AG10803 (cell line): ENCODE measurements at places on chromosomes 4 and X.

DNA sequence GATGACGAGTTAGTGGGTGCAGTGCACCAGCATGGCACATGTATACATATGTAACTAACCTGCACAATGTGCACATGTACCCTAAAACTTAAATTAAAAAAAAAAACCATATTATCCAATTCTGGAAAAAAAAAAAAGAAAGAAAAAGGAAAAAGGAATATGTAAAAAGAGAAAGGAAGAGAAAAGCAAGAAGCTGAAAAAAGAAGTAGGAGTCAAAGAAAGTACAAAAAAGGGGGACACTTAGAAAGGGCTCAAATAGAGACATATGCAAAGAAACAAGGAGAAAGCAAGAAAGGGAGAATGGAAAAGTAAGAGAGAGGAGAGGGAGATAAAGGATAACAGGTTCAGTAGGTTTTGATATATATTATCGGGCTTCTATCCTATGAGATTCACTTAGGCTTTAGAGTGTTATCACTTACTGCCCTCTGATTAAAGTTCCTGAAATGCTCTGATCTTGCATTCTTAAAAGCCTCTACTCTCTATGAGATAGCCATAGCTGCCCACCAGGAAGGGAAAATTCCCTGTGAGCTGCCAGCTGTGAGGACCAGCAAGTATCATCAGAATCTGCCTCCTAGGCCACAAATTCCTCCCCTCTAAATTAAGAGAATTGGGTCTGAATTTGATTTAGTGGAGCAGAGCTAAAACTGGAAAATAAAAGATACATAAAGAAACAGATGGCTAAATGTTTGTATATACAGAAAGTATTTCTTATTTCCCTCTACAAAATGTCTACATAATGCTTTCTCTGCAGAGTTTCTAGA, 95.2 kb downstream of the AMMECR1 start:
- no peak for DNase-seq

- no peak for DNase-seq
Observed at GRCh38 chr4:26529479-26529878, 39.2 kb upstream of the CCKAR start.

DNA sequence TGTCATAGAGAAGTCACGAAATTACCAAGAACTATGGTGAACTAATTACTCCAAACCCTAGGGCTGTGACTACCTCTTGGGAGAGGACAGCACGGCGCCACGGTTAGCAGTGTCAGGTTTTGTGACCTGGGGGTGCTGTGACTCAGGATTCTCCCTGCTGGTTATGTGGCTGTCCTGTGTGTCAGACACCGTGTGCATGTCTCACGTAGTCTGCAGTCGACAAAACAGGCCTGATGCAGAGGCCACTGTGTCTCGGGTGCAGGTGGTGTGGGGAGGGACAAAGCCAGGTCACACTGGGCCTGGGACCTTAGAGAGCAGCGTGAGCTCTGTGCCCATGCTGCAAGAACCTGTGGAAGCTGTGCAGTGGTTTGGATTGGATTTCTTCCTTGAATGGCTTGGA, 34.1 kb downstream of the TNIP2 start:
- no peak for DNase-seq

- DNase-seq, result no peak
Observed at GRCh38 chr4:62487016-62487415, 1286.9 kb downstream of the ADGRL3 start.

GRCh38 chr4:3862640-3863420, 96.6 kb downstream of the ADRA2C start:
- DNase-seq, result no peak

GRCh38 chr4:125313497-125313896, 1.3 kb upstream of the FAT4 start:
- DNase-seq, result peak; percentile 84

- DNase-seq, result no peak
Observed at GRCh38 chr4:27117453-27117852, 256.8 kb downstream of the STIM2 start.

- DNase-seq, result no peak
Observed at GRCh38 chrX:31653422-31653821, 581.6 kb upstream of the FTHL17 start.

- no peak for DNase-seq
Observed at GRCh38 chr4:110778521-110778920, 155.6 kb upstream of the PITX2 start.

GRCh38 chrX:80216086-80216485, 201.5 kb downstream of the TBX22 start:
- DNase-seq, result peak; percentile 18

DNA sequence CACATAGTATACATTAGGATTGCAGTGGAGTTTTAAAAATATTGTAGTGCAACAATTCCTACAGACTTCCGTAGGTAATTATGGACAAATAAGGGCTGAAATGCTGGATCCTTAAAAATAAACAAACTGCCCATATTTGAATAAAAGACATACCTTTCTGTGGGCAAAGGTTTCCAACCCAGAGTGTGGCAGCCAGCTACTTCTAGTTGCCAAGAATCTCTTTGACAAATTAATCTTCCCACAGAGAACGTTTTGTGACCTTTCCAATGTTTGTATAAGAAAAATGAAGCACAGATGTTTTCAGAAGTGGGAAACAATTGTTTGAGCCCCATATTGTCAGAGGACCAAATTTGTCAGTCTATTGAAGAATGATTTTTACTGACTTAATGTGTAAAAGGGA, 21.1 kb downstream of the GRPR start:
- DNase-seq, result peak; percentile 13

GRCh38 chr4:8350841-8351461, 81.4 kb downstream of the HTRA3 start:
- no peak for DNase-seq

DNA sequence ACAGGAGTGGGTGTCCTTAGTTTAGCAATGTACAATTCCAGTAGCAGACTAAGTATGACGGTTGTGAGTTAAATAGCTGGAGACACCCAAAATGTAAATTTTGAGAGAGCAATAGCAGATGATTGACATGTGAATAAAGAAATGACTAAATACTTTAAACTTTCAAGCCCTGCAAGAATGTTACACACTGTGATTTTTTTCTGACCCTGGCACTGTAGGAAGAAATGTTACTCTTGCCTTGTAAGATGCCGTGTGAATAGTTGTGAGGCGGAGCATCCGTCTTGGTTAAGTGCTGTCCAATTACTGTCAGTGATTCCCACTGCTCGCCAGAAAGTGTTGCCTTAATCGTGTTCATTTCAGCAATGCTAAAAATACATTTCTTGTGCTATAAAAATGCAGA, 1248.1 kb downstream of the RAPGEF2 start:
- no peak for DNase-seq

- DNase-seq, result no peak
Observed at GRCh38 chrX:149871940-149872339, 9.0 kb upstream of the MAGEA8 start.

DNA sequence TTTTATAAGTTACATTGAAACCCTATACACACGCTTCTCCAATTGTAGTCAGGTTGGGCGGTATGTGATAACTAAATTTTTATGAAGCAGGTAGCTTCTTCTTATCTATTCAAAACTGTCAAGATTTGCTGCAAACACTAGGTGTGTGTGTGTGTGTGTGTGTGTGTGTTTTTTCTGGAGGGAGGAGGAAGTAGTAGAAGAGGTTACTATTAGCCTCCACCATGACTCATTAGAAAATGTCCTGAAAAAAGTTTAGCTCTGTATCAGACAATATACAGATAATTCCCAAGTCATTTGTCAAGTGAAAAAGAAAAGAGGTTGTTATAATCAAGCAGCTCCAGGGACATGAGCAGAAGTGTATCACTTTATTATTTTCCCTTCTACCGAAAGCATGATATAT, 33.9 kb downstream of the PCDH7 start:
- DNase-seq, result no peak

DNA sequence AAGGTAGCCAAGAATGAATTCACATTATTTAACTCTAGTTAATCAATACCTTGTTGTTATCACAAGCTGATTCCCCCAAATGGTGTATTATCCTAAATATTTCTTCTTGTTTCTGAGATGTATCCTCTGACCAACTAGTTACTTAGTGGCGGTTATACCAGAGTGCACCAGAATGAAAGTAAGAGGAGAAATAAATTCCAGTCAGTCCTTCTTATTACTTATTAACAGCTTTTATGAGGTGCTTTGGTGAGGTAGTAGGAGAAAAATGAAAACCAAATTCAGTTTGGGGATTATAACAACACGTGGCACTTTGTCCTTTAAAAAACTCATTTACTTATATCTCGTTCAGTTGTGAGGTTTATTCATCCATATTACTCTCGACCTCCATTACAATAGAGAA, 101.9 kb downstream of the AMMECR1 start:
- DNase-seq, result no peak

DNA sequence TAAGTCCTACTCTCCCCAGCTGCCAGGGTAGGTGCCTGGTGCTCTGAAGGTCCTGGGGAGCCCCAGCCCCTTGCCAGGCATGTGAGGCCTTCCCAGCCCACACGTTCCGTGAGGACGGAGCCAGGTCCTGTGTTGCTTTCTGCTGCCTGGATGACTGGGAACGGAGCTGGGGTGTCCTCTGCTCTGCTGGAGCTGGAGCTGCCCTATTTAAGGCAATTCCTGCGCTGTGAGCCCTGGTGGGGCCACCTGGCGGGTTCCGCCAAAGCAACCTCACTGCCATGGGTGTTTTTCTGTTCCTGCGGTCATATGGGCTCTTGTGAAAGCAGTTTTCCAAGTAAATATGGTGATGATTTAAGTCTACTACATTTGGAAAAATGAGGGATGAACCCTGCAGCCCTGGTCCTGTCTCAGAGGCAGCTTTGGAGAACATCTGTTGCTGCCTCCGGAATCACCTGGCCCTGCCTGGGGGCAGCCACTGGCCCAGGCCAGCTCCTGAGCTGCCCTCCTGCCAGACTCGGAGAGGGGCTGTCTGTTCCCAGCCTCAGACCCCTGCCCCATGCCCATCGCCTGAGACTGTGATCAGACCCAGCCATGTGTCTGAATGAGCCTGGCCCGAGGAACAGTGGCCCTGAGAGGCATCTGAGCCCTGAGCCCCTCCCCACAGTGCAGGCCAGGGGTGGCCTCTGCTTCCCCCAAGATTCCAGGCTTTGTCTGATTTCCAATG, 33.2 kb downstream of the FGFRL1 start:
- DNase-seq, result peak; percentile 27

DNA sequence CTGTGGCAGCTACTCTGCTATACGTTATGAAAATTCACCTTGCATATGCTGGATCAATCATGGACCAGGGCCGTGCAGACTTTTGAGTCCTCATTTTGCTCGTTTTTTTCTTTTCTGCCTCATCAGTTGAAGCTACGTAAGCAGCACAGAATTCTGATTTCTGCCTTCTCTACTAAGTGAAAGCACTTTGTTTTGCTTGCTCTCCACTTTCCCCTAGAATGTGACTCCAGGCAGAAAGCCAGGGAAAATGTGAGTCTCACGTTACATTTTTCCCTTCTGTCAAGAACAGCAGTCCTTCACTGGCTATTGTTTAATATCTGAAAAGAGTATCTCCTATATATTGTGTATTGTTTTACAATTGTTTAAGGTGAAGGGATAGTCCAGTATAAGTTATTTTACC, 1840.1 kb downstream of the PCDH7 start:
- DNase-seq, result no peak

- DNase-seq, result no peak
Observed at GRCh38 chrX:9538544-9539045, 73.7 kb downstream of the TBL1X start.

- DNase-seq, result no peak
Observed at GRCh38 chr4:69832326-69833030, 27.5 kb downstream of the SULT1E1 start.

DNA sequence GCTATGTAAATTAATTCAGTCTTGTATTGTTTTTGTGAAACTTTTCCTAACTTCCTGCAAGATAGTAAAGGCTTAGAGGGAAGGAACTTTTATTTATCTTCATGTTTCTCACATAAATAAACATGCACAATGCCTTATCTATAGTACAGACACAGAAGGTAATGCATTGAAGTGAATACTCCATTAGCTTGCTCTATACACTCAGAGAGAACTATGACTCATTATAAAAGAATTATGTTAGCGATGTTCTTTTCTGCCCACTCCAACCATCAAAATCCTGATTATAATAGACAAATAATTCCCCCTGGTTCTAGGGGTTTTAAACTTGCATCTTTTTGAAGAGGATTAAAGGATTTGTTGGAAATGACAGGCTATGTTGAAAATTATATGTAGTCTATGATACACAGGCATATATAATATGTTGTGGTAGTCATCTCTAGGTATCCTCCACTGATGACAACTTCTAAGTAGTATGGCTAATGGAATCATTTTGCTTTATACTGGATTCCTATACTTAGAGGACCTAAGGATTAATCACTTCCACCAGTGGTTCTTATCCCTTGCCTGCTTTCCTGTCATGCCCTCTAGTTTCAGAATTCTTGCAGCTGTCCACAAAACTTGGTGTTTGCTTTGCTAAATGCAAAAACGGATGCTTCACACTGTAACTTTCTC, 115.7 kb downstream of the NDST4 start:
- no peak for DNase-seq

- DNase-seq, result no peak
Observed at GRCh38 chr4:165210566-165210965, 3.2 kb downstream of the KLHL2 start.

- no peak for DNase-seq
Observed at GRCh38 chr4:43875655-43876054, 573.0 kb downstream of the KCTD8 start.

DNA sequence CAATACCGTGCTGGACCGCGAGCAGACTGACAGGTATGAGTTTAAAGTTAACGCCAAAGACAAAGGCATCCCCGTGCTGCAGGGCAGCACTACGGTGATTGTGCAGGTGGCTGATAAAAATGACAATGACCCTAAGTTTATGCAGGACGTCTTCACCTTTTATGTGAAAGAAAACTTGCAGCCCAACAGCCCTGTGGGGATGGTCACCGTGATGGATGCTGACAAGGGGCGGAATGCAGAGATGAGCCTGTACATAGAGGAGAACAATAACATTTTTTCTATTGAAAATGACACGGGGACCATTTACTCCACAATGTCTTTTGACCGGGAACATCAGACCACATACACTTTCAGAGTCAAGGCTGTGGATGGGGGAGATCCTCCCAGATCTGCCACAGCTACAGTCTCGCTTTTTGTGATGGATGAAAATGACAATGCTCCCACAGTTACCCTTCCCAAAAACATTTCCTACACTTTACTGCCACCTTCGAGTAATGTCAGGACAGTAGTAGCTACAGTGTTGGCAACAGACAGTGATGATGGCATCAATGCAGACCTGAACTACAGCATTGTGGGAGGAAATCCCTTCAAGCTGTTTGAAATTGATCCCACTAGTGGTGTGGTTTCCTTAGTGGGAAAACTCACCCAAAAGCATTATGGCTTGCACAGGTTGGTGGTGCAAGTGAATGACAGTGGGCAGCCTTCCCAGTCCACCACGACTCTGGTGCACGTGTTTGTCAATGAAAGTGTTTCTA, 3.2 kb downstream of the PCDH7 start:
- DNase-seq, result no peak

DNA sequence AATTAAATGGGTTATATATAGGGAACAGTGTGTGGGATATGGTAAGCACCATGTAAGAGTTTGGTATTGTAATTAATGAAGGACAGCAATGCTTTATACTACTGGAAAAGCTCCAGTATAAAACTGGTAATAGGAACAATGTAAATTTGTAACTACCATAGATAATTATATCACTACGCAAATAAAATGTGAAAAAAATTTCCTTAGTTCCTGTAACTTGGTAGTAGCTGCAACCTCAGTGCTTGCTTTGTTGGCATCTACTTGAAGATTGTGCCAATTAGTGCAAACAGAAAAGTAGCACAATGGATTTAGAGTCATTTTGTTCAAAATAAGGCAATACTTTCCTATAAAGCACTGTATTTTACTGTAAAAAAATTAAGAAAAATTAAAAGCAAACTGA, 34.4 kb upstream of the SH3RF1 start:
- DNase-seq, result no peak

- peak; percentile 1 for DNase-seq
Observed at GRCh38 chrX:75061701-75062100, 94.4 kb downstream of the ABCB7 start.
